ENCODE measurements at places on chromosomes 6 and 20.

GRCh38 chr20:25510202-25510601 is 75.1 kb downstream of the NINL start:
- DNase-seq: no peak

- no peak for DNase-seq
Observed at GRCh38 chr20:38501858-38502436, 29.3 kb downstream of the RALGAPB start.

GRCh38 chr6:70310063-70310694 is 7.3 kb upstream of the COL9A1 start:
- peak; percentile 40 for DNase-seq

DNA sequence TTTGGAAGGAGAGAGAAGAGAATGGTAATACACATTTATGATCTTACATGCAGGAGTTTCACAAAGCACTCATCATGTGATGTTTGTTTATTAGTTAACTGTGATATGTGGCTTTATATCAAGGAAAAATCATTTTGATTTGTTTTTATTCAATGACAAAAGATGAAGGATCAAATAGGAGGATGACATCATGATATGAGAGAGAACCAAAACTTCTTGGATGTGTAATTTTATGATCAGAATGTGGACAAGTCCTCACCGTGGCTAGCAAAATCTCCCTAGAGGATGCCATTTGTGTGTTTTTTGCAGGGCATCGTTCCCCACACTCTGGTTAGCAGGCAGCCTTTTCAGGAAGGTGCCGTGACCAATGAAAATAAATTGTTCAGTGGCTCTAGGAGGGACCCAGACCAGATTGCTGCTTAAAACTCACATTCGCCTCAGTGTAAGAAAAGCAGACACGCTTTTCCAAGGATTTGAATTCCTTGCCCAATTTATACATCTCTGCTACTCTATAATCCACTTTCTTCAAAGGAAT is 552.7 kb downstream of the NKAIN2 start:
- no peak for DNase-seq

GRCh38 chr6:38116248-38116647 is 296.7 kb downstream of the ZFAND3 start:
- no peak for DNase-seq

DNA sequence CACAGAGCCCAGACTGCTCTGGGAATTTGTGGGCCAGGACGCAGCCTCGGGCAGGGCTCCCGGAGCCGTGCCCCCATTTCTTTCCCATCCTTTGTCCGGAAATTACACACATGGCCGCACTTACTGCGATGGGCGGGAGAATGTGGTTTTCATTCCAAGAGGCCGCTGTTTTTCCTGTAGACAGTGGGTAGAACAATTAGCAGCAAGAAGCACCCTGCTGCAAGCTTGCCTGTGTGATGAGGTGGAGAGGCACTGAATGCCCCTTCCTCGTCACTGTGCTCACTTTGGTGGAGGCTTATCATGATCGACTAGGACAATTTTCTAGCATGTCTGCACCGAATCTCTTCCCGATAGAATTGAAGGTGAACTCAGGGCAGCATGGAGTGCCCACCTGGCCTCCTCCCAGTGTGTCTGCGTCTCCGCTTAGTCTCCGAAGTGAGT is 102.8 kb downstream of the DACT2 start:
- no peak for DNase-seq

DNA sequence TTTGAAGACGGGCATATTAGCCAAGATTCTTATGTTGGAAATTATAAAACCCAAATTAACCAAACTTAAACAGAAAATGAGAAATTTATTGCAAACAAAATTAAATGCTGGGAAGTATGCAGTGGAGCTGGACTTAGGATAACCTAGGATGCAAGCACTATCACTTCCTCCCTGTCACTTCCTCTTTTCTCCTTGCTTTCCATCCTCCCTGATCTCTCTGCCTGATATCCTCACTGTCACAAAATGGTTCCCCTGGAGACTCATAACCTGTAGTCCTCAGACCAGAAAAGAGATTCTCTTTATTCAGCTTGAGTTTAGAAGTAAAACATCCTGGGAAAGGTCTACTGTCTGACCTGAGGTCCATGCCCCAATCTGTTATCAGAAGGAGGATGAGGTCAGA is 7.4 kb upstream of the KLHL32 start:
- no peak for DNase-seq

- peak; percentile 77 for DNase-seq
Observed at GRCh38 chr6:45419571-45420082, 41.9 kb upstream of the SUPT3H start.

DNA sequence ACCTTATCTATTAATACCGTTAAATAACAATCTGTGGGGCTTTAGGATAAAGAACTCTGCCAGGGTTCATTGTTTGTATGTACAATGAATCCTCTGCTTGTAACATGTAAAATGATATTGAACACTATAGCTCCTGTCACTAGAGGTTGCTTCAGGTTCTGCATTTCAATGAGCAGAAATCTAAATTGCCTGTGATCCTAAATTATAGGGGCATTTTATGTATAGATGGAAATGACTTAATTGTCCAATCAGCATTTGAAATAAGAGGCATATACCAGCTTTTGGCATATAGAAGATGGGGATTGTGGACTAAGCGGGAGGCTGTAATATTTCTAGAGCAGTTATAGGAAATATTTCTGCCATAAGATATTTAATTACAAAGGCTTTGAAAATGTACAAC is 2.0 kb downstream of the NCOA3 start:
- no peak for DNase-seq

GRCh38 chr6:155106456-155107115 is 111.5 kb downstream of the TIAM2 start:
- DNase-seq: peak; percentile 41

DNA sequence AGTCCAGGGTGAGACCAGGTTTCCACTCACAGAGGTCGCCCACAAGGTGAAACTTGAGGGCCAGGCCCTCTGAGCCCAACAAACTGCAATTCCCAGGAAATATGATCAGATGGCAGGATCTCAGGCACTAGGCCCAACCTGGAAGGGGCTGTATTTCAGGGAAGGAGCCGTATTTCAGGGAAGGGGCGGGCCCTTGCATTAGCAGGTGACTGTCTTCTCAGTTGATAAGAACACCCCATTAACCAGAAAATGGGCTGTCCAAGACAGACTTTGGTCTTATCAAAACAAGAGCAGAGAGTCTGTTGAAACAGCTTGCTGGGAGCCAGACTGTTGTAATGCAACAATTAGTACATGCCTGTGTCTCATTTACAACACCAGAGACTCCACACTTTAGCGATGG is 10.9 kb upstream of the BNIP5 start:
- no peak for DNase-seq

DNA sequence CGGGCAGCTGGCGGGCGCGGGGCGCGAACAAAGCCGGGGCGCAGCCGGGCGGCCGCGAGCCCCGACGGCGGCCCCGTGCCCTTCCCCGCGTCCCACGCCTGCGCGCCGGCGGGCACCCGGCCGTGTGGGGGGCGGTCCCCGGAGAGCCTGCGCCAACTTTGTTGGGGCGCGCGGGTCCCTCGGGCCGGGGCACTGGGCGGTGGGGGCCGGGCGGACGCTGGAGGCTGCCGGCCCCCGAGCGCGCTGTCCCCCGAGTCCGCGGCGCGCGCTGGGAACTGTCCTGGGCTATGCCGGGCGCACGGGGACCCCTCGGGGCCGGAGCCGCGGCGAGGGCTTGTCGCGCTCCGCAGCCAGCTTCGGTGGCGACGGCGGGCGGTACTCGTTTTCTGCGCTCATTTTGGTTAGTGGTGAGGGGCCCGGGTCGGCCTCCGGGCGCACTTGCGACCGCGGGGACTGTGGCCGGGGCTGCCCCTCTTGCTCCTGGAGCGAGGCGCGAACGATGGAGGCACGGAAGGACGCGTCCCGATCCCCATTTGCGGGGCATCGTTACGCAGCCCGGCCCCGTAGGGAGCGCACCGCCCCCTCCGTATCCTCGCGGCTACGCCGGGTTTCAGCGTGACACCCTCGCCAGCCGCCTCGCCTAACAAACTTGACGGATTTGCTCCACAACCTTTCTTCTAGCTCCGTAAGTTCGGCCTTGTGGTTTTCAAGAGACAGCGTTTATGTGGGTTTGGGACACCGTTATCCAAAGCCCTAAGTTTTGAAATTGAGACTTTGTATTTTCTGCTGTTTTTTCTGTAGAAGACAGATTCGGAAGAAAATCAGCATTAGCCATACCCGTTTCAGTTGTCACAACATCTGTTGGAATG is 622 bp downstream of the SS18L1 start:
- DNase-seq: peak; percentile 75

DNA sequence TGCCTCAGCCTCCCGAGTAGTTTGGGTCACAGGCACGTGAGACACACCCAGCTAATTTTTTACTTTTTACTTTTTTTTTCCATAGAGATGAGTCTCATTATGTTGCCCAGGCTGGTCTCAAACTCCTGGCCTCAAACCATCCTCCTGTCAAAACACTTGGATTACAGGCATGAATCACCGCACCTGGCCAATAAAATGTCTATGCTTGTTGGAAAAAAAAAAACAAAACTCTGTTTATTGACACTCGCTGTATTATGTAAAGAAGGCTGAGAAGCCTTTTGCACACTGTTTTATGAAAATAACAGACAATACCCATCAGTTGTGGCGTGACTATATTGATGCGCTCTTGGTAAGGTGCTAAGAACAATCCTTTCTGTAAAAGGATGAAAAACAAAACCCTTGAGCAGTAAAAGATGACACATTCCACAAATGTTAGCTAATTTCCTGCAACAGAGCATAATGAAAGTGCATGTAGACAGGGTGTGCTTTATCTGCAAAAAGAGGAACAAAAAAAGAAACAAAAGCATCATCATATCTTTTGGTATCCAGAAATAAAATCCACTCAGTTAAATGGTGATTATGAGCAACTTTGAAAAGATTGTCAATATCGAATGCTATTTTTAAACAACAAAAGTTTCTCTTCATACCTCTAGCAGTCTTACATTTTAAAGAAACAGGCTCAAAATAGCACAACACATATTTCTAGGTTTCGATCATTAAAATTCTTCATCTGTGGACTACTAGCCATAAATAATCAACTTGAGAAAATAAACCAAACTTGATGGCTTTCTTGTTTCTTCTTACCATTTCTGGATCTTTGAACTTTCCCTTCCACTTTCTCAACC is 108.3 kb upstream of the PHACTR1 start:
- peak; percentile 25 for DNase-seq

DNA sequence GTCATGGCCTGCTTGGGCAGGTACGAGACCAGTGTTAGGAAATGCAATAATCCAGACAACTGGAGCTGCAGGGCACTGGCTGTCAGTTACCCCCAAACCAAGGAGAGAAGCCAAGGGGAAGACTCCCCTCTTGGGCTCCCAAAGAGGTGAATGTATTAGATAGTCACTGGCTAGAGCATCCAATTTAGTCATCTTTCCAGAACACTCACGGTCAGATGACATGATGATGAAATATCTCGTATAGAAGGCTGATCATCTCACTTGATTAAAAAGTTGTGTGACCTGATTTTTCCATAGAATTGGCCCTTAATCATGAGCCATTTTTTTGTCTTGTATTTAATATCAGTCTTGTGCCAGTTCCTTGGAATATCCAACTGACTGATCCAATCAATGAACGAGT is 40.7 kb downstream of the SLC22A3 start:
- no peak for DNase-seq

GRCh38 chr6:167122041-167122826 is 662 bp upstream of the CCR6 start:
- DNase-seq: peak; percentile 41

GRCh38 chr6:137246791-137247202 is 27.6 kb upstream of the IFNGR1 start:
- DNase-seq: no peak

- DNase-seq: no peak
Observed at GRCh38 chr6:66599541-66599940, 892.5 kb upstream of the EYS start.

DNA sequence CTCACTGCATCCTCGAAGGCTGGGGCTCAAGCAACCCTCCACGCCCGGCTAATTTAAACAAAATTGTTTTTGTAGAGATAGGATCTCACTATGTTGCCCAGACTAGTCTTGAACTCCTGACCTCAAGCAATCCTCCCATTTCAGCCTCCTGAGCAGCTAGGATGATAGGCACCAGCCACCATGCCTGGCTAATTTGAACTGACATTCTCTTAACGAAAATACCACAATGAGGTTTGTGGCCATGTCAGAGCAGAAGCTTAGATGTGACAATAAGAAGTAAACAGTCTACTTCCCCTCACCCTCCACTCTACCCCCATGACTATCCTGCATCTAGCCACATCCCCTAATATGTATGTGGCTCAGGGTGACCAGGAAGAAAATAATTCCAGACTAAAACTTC is 74.8 kb upstream of the PLCB4 start:
- no peak for DNase-seq

GRCh38 chr6:31836047-31836473 is 8.5 kb downstream of the HSPA1B start:
- no peak for DNase-seq
